Small intestine (tissue), 16 donors: ENCODE measurements at places on chromosomes 3 and 15. TPM values are rescaled to one million over a fixed set of nuclear protein-coding genes. Genes with fewer than 3 reads are reported as not detected.

- peak; percentile 59 for DNase-seq
Measured at GRCh38 chr3:98013411-98014267, 21.5 kb downstream of the GABRR3 start.

DNA sequence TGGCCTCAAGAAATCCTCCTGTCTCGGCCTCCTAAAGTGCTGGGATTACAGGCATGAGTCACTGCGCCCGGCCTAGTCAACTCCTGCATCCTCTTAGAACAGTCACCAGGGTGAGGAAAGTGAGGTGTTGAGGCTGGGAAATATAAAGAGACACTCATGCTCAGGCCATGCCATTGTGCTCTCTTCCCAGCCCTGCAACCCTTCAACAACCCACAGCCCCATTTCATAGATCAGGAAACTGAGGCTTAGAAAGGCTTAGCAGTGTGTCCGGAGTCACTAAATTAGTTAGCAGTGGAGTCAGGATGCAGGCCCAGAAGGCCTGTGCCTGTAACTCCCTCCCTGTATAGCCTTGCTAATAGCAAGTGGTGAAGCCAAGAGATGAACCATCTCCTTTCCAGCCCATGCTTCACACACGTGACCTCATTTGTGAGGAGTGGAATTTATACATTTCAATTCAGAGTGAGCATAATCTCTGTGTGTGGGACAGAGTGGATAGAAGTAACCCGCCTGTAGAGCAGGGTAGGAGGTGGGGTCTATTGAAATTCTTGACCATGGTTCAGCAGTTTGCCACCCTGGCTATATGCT is 51.7 kb upstream of the USP3 start:
- no peak for DNase-seq

GRCh38 chr3:151278230-151278629 is at the start of gene P2RY14:
Gene P2RY14, minus strand, starts transcription at chr3:151278542. Its CDS starts 64,226 bp downstream, at chr3:151214316.
- DNase-seq, result no peak

Gene EFCAB12
- polyA plus RNA-seq, result 0.04 TPM

Gene ECE2
- not detected for polyA plus RNA-seq
